ENCODE measurements at places on chromosomes 16 and 17. TPM values are rescaled to one million over a fixed set of nuclear protein-coding genes. Genes with fewer than 3 reads are reported as not detected.

The CDH8 gene
- 0.21 TPM for total RNA-seq

The NUPR1 gene
- 8.9 TPM for total RNA-seq

The SLC4A1 gene
- total RNA-seq: not detected

The HS3ST3A1 gene
- total RNA-seq: 2.5 TPM

All from airway epithelial cell (primary cell).